ENCODE measurements at places on chromosomes 7 and 10.

GRCh38 chr7:95088536-95089215 lies 181.3 kb downstream of the PPP1R9A start:
- no peak for DNase-seq

GRCh38 chr10:88676283-88677060 lies 12.2 kb downstream of the LIPF start:
- no peak for DNase-seq

- peak; percentile 51 for DNase-seq
These were observed 569 bp downstream of the CAV1 start for GRCh38 chr7:116525298-116525912.

DNA sequence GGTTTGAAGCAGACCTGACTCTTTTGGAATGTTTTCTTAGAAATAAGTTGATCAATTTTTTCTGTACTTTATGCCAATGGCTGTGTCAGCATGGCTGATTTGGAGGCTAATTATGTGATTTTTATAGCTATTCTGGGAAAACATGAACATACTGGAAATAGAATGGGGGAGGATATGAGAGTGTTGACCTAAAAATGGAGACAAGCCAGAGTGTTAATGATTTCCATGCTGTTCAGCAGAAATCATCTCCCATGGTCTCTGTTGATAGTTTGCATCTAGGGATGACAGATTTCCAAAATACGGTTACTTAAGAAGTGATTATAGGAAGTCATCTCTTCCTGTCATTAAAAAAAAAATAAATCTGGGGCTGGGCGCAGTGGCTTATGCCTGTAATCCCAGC lies 32.7 kb upstream of the DMTF1 start:
- no peak for DNase-seq

DNA sequence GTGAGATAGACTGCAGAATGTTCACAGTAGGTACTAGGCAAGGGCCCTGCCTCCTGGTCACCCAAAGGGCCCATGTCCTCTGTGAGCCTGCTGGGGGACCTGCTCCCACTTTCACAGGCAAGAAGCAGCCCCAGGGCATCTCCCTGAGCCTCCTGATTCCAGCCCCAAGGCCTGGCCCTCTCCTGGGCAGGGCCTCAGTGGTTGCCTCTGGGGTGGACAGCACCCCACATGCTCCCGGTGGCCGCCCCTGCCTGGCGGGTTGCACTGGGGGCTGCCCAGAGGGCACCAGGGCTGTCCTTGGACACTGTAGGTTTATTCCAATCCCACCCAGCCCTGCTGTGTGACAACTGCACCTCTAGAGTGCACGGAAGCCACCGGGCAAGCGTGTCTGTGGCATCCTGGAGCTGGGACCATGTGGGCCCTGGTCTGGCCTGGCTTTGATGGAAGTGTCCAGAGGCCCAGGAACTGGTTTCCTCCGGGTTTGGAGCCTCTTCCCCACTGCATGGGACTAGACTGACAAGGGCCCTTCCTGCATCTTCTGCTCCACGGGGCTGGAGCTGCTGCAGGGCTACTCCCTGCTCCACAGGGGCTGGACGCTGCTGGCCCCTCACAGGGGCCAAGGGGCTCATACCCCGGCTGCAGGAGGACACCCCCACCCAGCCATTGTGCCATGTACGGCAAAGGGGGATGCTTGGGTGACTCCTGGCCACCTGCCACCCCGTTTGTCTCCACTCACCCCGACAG lies 25.0 kb upstream of the SYCE1 start:
- no peak for DNase-seq

- DNase-seq = no peak
These were observed 43.7 kb upstream of the DLD start for GRCh38 chr7:107847168-107847835.

DNA sequence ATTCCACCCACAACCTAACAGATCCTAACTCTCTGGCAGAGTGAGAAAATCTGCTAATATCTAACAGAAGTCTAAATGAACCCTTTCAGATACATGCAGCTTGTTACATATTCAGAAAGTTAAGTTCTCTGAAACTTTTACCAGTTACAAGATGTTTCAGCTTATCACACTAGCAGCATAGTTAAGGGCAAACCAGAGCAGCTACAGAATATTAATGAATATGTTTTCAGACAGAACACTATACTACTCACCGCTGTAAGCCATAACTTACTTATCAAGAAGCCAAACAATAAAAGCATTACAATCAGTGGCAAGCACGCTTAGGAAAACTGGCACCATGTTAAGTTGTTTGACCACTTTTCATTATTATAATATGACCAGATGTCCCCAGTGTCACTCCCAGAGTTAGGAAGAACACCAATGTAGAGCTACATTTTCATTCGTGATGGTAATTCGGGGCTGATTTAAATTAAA lies 2.7 kb downstream of the ITGB1 start:
- no peak for DNase-seq

- DNase-seq = no peak
These were observed 33.3 kb downstream of the ITPRIP start for GRCh38 chr10:104304927-104305326.

GRCh38 chr10:51377070-51377931 lies 303.0 kb downstream of the PRKG1 start:
- no peak for DNase-seq

DNA sequence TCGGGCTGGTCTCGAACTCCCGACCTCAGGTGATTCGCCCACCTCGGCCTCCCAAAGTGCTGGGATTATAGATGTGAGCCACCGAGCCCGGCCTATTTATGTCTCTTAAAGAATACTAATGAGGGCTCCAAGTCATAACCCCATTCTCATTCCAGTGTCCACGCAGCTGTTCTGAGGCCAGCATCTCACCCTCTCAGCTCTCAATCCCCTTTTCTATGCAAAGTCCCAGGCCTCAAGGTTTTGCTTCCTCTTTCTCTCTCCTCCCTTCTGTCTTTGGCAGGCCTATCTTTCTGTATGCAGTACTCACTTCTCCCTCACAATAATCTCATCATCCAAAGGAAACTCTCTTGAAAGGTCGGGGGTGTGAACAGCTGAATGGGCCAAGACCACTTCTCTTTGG lies 28.0 kb upstream of the VSIR start:
- DNase-seq = no peak

GRCh38 chr7:28703037-28703765 lies 254.9 kb downstream of the TRIL start:
- no peak for DNase-seq

GRCh38 chr7:24704311-24704710 lies 53.0 kb downstream of the GSDME start:
- DNase-seq = no peak

DNA sequence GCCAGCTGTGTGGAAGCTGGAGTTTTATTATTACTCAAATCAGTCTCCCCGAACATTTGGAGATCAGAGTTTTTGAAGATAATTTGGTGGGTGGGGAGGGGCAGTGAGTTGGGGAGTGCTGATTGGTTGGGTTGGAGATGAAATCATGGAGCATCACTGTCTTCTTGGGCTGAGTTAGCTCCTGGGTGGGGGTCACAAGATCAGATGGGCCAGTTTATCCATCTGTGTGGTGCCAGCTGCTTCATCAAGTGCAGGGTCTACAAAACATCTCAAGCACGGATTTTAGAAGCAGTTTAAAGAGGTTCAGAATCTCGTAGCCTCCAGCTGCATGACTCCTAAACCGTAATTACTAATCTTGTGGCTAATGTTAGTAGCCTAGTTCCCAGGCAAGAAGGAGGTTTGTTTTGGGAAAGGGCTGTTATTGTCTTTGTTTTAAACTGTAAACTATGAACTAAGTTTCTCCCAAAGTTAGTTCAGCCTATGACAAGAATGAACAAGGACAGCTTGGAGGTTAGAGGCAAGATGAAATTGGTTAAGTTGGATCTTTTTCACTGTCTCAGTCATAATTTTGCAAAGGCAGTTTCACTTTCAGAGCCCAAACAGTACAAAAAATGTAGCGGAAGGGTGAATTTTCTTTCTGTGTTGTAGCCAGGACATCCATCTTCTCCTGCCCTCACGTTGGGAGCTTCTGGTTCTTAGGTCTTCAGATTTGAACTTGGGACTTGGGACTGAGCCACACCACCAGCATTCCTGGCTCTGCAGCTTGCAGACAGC lies 43.1 kb downstream of the KLF6 start:
- no peak for DNase-seq

DNA sequence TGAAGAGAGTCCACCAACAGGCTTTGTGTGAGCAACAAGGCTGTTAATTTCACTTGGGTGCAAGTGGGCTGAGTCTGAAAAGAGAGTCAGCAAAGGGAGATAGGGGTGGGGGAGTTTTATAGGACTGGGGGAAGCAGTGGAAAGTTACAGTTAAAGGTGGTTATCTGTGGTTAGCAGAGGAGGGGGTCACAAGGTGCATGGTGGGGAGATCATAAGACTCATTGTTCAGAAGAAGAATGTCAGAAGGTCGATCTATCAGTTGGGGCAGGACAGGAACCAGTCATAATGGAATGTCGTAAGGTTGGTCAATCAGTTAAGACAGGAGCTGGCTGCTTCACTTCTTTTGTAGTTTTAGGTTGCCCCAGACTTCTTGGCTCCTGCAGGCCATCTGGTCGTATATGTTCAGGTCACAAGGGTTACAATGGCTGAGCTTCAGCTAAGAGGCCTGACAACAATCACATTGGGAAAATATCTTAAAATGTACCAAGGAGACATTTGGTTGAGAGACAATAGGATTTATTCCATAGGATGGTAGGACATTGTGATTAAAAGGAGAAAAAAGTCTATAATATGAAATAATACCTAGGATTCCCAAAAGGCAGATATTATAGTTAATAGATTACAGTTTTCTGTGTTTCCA lies 356.4 kb downstream of the ANKRD7 start:
- no peak for DNase-seq

GRCh38 chr10:62069452-62070178 lies 168.1 kb downstream of the ARID5B start:
- no peak for DNase-seq

DNA sequence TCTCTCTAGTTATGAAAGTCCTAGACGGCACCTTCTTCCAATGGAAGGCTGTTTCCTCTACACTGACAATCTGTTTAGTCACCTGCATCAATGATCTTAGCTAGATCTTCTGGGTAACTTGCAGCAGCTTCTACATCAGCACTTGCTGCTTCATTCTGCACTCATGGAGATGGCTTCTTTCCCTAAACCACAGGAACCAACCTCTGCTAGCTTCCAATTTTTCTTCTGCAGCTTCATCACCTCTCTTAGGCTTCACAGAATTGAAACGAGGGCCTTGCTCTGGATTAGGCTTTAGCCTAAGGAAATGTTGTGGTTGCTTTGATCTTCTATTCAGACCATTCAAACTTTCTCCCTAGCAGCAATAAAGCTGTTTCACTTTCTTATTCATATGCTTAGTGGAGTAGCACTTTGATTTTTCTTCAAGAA lies 24.6 kb downstream of the NAMPT start:
- no peak for DNase-seq

- DNase-seq = peak; percentile 77
These were observed 59.3 kb upstream of the COMTD1 start for GRCh38 chr10:75294866-75295701.

DNA sequence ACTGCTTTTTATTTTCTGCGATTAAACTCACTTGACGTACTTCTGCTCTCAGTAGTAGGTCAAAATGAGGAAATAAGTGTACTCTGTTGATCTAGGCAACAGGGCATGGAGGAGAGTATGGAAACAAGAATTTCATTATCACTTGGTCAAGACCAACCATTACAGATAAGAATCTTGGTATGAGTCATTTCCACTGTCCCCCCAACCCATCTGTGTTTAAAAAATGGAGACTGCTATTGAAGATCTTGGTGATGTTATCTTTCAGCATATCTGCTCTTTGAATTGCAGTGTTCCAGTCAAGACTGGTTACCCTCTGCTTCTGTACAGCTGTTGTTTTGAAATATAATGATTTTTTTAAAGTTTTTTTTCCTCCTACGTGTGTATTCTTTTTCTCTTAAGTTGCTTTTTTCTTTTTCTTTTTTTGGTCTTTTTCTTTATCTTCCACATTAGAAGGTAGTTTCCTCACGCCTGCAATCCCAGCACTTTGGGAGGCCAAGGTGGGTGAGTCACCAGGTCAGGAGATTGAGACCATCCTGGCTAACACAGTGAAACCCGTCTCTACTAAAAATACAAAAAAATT lies 11.7 kb downstream of the STAM start:
- DNase-seq = no peak

GRCh38 chr10:74072503-74072902 lies 74.6 kb downstream of the VCL start:
- no peak for DNase-seq

DNA sequence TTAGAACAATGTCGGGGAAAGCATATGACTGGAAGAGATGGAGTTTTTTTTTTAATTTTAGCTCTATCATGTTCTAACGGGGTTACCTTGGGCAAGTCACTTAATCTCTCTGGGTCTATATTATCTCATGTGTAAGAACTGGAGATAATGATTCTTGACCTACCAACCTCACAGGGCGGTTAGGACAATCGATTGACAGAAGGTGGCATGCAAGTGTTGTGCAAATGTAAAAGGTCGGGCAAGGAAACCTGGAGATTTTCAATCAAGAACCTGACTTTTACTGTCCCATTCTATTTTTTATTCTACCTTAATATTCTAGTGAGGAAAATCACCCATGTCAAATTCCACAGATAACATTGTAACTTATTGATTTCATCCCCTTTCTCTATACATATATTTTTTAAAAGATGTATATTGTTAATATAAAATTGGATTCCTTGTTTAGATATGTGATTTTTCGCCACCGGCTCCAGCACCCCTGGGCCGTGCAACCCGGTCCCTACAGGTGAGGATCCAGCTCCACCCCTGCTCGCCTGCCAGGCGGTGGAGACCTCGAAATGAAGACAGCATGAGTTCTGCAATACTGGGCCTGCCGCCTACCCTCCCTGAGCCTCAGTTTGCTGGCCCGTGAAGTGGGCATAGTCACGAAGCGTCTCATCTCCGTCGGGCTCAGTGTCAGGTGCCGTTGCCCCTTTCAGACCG lies 497.6 kb upstream of the PHF14 start:
- no peak for DNase-seq

DNA sequence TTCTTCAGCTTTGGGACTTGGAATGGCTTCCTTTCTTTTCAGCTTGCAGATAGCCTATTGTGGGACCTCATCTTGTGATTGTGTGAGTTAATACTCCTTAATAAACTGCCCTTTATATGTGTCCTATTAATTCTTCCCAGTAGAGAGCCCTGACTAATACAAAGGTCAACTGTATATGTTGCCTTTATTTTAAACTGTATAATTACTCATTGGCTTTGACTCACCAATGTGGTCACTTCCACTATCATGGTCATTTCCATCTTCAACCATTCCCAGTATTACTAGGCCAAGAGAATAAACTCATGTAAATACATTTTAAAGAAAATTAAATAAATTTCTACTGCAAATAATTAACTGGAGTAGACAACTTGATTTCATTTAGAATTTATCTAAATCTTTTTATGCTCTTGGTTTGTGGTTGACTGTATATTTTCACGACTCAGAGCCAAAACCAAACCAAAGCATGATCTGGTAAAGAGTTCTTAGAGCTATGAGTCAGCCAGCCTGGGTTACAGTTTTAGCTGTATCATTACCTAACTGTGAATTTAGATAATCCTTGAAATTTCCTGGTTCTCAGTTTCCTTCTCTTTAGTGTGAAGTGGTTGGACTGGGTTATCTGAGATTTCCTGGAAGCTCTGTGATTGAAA lies 188.4 kb downstream of the PPP1R3A start:
- no peak for DNase-seq

DNA sequence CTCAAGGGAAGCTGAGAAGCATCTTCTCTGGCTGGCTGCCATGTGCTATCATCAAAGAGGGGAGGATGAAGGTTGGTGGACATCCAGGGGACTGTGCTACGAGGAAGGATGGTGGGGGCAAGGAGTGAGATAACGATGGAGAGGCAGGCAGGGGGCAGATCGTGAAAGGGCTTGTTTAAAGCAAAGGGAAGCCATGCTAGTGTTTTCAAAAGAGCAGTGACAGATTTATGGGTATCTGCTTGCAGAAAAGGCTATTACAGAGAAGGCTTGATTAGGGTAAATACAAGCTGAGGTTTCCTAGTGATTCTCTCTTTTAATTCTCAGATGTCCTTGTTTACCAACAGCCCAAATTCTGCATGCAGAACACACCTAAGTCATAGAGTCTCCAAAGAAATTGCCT lies 88.9 kb upstream of the MKX start:
- DNase-seq = no peak

Measured in breast epithelium (tissue), 4 donors.